ENCODE measurements at places on chromosomes 16 and 17.

DNA sequence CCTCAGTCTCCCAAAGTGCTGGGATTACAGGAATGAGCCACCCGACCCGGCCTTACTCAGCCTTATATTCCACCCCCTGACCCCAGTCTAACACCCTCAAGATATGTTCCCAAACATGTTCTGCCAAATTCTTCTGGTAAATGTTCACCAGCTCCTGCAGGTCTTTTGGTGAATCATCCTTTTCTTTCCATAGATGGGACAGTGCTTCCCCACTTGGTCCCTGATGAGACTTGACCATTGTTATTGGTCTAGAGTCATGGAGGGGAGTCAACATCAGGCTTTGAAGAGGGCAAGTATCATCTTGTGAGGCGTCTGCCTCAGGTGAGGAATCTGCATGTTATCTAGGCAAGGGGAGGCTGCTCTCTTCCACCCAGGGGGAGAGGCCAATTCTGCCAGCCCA is 10.4 kb upstream of the RUNDC3A start:
- no peak for DNase-seq

- DNase-seq: no peak
These were observed 3.4 kb downstream of the BLTP2 start for GRCh38 chr17:28641579-28641978.

DNA sequence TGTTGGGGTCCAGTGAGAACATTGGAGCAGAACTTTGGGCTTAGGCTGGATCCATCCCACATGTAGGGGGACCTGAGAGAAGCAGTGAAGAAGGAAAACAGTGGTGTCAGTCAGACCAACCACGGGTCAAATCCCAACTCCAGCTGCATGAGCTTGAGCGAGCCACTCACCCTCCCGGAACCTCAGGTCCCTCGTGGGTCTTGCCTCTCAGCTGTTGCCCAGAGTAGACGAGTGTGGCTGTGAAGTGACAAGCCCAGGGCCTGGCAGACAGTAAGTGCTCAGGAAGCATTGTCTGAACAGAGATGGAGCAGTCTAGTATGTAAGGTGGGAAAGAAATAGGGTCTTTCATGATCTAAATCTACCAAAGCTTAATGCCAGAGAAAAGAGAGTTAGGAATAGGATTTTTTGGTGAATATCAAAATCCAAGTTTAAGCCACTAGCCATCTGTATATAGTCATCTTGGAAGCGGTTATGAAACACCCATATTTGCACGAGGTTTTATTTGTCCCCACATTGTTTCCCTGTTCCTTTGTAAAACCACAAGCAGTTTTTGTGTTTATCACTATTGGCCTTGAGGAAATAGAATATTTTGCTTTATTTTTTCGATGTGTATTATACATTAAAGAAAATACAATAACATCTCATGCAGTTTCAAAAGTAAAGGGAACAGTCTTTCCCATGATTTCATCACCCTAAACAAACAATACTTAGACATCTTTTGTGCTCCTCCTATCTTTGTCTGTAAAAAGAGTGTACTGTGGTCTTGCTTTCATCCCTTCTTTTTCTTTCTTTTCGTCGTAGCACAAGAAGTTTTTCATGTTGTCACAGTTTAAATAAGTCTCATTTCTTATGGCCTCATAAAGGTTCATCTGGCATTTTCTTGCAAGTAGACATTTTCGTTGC is 112.0 kb downstream of the CLEC16A start:
- no peak for DNase-seq

DNA sequence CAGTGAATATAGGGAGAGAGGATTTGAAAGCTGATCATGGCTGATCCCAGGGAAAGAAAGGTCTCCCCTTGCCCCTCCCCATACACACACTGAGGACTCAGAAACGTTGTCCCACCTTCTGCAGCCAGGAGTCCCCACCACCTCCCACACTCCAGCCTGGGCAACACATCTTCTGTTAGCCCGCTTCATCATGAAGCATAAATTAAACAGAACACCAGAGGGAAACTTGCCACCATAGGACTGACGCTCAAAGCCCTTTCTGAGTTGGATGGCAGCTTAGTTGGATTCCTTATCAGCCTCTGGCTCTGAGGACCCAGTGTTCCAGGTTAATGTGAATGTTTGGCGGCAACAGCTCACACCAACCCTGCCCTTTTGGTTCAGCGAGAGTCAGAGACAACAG is 33.9 kb downstream of the ARHGAP27 start:
- DNase-seq: no peak

- no peak for DNase-seq
These were observed 103.1 kb upstream of the HSBP1 start for GRCh38 chr16:83704656-83705055.

GRCh38 chr17:17186051-17186450 is 20.1 kb downstream of the PLD6 start:
- peak; percentile 20 for DNase-seq

GRCh38 chr17:12024327-12024726 is 3.6 kb downstream of the MAP2K4 start:
- DNase-seq: no peak

- peak; percentile 82 for DNase-seq
These were observed 290 bp downstream of the TLCD1 start for GRCh38 chr17:28725660-28726225.

DNA sequence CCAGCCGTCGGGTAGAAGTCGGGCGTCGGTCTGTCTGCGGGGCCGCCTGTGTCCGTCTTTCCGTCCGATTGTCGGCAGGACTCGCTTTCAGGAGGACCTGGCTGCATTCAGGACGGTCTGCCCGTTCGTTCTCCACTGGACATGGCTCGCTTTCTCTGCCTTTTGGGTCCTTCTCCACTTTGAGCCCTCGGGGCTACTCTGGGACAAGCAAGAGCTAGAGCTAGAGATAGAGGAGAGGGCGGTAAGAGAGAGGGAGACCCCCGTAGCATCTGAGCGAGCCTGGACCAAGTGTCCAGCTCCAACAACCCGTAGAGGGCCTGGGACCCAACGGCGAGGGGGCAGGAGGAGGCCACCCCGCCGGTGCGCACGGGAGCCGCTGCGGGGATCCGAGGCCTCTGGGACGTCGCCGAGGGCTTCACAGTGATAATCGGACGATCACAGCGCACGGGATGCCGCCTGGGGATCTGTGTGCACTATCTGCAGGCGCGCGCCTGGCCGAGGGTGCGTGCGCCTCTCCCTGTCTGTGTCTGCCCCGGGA is 4.5 kb downstream of the TBX4 start:
- no peak for DNase-seq

GRCh38 chr17:27562777-27563455 is 68.1 kb upstream of the LGALS9 start:
- DNase-seq: no peak

DNA sequence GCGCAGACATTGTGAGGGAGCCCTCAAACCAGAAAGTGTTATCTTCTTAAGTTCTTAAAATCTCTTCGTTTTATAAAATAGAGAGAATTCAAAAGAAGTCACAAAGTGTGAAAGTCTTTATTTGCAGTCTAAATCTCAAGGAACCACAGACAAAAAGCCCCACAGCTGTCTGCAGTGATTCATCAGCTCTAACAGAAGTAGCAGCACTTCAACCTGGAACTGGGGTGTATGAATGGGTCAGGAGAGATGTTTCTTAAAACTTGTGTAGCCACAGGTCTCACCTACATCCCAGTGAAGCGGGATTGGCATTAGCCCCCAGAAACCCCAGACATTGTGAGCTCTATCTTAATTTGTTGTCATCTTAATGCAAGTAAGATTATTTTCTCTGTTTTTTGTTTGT is 61.1 kb downstream of the CDYL2 start:
- DNase-seq: no peak

DNA sequence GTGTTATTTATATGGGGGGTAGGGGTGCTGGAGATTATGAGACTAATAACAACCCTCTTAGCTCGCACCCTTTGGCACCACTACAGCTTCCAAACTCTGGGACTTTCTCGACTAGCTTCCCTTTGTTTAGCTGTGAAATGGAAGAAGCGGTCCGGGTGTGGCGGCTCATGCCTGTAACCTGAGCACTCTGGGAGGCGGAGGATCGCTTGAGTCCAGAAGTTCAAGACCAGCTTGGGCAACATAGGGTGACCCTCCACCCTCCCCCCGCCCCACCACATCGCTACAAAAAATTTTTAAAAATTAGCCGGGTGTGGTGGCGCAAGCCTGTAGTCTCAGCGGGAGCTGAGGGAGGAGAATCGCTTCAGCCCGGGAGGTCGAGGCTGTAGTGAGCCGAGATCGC is 814 bp upstream of the CDH3 start:
- DNase-seq: peak; percentile 1

GRCh38 chr16:56315955-56316354 is 109.4 kb downstream of the AMFR start:
- DNase-seq: no peak
